ENCODE measurements at places on chromosomes 2 and 18.

DNA sequence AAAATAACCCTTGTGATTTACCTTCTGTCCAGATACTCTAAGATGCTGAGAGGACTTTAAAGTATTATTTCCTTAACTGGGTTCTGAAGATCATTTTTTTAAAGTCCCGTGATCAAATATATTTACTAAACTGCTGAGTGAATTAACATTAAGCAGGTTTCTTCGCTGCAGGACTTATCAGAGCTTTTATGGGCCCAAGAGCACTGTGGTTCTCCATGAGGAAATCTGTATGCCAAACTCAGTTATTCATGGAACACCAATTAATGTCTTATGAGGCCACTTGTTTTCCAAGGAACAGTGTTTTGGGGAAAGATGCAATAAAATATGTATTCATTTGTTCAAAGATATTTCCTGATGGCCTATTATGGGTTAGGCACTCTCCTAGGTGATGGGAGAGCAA, 80.1 kb upstream of the ATG16L1 start:
- DNase-seq = no peak

GRCh38 chr2:45709137-45709536, 57.7 kb downstream of the PRKCE start:
- no peak for DNase-seq

GRCh38 chr2:121044412-121044811, 240.6 kb downstream of the TFCP2L1 start:
- no peak for DNase-seq

DNA sequence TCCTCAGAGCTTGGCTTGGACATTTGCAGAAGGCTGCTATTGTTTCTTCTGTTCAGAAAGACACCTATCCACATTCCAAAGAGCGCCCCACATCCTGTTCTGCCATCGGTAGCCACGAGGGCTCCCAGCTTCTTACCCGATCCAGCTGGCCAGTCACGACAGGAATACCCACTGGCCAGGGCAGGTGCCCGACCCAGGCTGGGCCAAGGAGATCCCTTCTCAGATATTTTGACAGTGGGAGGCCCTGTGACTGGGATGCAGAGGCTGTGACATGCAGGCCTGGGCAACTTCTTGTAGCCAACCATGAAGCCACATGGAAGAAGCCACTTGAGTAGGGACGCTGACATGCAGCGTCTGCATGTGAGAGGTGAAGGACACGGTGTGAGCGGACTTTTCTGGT, 34.5 kb downstream of the KCNIP3 start:
- no peak for DNase-seq

GRCh38 chr2:38010995-38011394, 65.0 kb downstream of the CYP1B1 start:
- no peak for DNase-seq

DNA sequence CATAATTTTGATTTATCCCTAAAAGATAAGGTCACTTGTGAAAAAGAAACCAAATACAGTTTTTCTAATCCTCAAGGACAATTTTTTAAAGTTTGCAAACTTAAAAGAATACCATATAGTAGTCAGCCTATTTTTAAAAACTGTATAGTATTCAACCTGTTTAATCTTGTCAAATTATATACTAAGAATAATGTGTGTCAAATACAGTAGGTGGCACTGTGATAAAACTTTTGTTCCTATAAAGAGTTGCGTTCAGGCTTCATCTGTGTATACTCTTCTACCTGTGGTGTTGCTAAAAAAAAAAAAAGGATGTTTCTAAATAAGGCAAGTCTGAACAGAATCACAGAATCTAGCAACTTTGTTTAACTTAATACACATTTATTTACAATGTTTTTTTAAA, 68.6 kb downstream of the CCDC138 start:
- no peak for DNase-seq

GRCh38 chr2:176114930-176115625, 1.5 kb upstream of the HOXD10 start:
- DNase-seq = no peak

DNA sequence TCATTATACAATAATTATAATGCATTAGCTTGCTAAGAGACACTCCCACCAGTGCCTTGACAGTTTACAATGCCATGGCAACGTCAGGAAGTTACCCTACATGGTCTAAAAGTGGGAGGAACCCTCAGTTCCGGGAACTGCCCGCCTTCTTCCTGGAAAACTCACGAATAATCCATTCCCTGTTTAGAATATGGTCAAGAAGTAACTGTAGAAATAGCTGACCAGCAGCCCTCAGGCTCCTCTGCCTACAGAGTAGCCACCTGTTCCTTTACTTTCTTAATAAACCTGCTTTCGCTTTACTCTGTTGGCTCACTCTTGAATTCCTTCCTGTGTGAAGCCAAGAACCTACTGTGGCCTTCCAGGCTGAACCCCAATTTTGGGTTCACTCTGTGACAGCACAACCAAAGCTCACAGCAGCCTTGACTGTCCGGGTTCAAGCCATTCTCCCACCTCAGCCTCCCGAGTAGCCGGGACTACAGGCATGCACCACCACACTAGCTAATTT, 20.0 kb upstream of the PTPN2 start:
- DNase-seq = no peak

GRCh38 chr2:72995430-72996116, 75.9 kb downstream of the SFXN5 start:
- no peak for DNase-seq

GRCh38 chr2:60535685-60536312, 17.7 kb downstream of the BCL11A start:
- no peak for DNase-seq

Data from GM13976 (cell line).